ENCODE measurements at places on chromosomes 3 and 15. TPM values are rescaled to one million over a fixed set of nuclear protein-coding genes. Genes with fewer than 3 reads are reported as not detected.
A peak's percentile ranks its signal among the peaks of the same experiment; 100 is the strongest.

GRCh38 chr15:93603550-93603949 is 514.5 kb upstream of the RGMA start:
- no peaks in the 10 kb centered on the region for H3K4me1 ChIP-seq
- DNase-seq = no peak
- H3K27ac ChIP-seq = no peak overlapping the region
- H3K36me3 ChIP-seq = no peaks in the 10 kb centered on the region
- no peak overlapping the region for H3K4me3 ChIP-seq

- peaks cover 19% of the 10 kb centered on the region for H3K4me1 ChIP-seq
- no peak overlapping the region for H3K27ac ChIP-seq
- no peaks in the 10 kb centered on the region for H3K27me3 ChIP-seq
Measured at GRCh38 chr3:143590660-143591059, 257.6 kb downstream of the SLC9A9 start.

GRCh38 chr3:196650740-196651311 is 11.3 kb downstream of the NRROS start:
- peak overlapping the region; percentile 88 for H3K27ac ChIP-seq
- H3K4me3 ChIP-seq = no peak overlapping the region
- peaks cover 76% of the 10 kb centered on the region for H3K36me3 ChIP-seq

GRCh38 chr15:89067751-89068150 is 20.5 kb upstream of the ABHD2 start:
- DNase-seq = peak; percentile 20
- no peak overlapping the region for H3K4me3 ChIP-seq
- peaks cover 10% of the 10 kb centered on the region for H3K36me3 ChIP-seq

DNA sequence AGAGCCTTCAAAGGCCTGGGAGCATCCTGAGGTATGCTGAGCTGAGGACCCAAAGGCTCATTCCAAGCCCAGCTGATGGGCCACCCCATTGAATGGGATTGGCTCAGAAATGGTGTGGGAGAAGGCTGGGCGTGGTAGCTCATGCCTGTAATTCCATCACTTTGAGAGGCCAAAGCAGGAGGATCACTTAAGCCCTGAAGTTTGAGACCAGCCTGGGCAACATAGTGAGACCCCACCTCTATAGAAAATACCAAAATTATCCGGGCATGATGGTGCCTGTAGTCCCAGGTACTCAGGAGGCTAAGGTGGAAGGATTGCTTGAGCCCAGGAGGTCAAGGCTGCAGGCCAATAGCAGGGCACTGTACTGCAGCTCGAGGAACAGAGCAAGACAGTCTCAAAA is 43.8 kb upstream of the ADAMTSL3 start:
- no peak overlapping the region for H3K27ac ChIP-seq
- no peaks in the 10 kb centered on the region for H3K36me3 ChIP-seq
- no peak for DNase-seq
- no peak overlapping the region for H3K4me3 ChIP-seq

GRCh38 chr15:75694241-75695182 is 18.1 kb downstream of the CSPG4 start:
- DNase-seq = peak; percentile 14
- H3K27ac ChIP-seq = no peak overlapping the region
- no peaks in the 10 kb centered on the region for H3K36me3 ChIP-seq
- H3K4me1 ChIP-seq = peaks cover 35% of the 10 kb centered on the region
- no peak overlapping the region for H3K4me3 ChIP-seq
- H3K27me3 ChIP-seq = peaks cover 36% of the 10 kb centered on the region

- no peaks in the 10 kb centered on the region for H3K36me3 ChIP-seq
- H3K4me3 ChIP-seq = no peak overlapping the region
- no peaks in the 10 kb centered on the region for H3K4me1 ChIP-seq
- no peak overlapping the region for H3K27ac ChIP-seq
- no peak for DNase-seq
- H3K27me3 ChIP-seq = no peaks in the 10 kb centered on the region
Measured at GRCh38 chr3:171251835-171252234, 208.4 kb downstream of the TNIK start.

SLC7A14 gene
- not detected for polyA plus RNA-seq

QRICH1 gene
- polyA plus RNA-seq = 9.3 TPM

DNASE1L3 gene
- polyA plus RNA-seq = not detected

Measured in CD14-positive monocyte (primary cell).